HuH-7.5 (cell line): ENCODE measurements at places on chromosomes 11 and 22.
A peak's percentile ranks its signal among the peaks of the same experiment; 100 is the strongest.

DNA sequence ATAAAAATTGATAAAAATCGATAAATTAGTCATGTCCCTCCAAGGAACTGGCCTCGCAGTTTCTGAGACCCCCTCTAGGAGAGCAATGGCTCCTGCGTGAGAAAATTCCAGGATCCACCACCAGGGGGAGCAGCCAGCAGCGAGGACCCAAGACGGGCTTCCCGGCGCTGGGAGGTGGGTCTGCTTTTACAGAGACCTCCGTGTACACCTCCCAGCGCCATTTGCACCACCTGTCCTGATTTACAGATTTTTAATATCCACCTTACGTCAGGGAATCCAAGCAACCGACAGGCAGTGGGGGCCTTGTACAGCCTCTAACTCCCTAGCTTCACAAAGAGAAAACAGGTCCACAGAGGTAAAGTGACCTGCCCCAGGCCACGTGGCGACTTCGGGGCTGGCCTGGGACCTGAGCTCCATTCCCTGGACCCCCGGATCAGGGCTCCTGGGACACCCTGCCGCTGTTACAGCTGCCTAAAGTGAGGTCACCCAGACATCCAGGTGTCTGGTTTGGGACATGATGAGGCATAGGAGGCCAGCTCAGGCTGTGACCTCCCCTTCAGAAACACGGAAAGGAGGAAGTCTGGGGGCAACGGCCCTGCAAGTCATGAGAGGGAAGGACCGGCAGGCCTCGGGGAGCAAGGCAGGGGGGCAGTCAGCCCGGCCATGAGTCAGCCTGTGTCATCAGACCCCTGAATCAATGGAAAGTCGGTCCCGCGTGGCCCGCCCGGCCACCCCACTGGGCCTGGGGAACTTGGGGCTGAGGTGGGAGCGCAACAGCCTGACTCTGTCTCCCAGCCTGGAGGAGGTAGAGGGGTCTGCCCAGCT lies 3.5 kb downstream of the OSM start:
- DNase-seq, result peak; percentile 79

DNA sequence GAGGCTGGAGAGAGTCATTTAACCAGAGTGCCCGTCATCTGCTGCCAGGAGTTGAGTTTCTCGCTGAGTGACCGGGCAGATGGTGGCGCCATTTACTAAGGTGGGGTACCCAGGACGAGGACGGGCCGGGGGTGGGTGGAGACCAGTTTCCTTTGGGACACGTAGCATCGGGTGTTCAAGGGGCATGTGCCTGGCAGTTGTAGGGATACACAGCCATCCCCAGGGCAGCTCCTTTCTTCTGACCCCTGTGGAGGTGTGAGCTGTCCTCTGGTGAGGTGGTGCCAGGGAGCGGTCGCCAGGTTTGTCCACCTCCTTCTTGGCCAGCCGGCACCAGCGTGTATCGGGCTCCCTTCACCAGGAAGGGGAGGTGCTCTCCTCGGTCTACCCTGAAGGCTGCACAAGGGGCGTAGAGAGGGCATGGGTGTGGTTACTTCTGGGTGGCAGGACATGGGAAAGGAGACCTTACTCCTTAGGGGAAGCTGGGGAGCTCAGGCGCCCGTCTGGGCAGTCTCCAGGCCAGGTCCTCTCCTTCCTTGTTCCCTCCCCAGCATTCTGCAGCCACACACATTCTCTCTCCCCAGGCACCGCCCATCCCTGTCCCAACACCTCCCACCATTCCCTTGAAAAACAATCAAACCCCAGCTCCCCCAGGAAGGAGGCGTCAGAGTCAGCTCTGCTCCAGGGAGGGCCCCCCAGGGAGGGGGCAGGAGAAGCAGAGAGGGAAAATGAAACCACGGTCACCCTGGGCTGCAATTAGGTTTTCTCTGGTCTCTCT lies 10.3 kb upstream of the MB start:
- DNase-seq, result peak; percentile 72

DNA sequence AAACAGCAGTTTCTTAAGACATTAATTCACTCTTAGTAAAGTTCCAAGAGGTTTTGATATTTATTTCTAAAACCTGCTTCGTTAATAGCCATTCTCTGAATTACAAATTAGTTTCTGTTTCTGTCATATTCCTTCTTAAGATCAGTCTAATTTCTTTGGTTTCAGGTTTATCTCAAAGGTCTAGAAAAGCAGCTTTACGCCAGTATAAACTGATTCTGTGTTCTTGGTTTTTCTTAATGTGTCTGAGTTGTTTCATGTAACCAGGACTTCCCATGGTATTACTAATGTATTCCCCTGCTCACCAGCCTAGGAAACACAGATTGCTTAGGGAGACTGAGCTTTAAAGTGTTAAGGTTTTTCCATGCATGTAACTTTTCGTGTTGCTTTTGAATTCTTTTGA lies 6.8 kb upstream of the ACY3 start:
- DNase-seq, result no peak

GRCh38 chr22:44926124-44926475 lies 83.7 kb downstream of the PHF21B start:
- no peak for DNase-seq

DNA sequence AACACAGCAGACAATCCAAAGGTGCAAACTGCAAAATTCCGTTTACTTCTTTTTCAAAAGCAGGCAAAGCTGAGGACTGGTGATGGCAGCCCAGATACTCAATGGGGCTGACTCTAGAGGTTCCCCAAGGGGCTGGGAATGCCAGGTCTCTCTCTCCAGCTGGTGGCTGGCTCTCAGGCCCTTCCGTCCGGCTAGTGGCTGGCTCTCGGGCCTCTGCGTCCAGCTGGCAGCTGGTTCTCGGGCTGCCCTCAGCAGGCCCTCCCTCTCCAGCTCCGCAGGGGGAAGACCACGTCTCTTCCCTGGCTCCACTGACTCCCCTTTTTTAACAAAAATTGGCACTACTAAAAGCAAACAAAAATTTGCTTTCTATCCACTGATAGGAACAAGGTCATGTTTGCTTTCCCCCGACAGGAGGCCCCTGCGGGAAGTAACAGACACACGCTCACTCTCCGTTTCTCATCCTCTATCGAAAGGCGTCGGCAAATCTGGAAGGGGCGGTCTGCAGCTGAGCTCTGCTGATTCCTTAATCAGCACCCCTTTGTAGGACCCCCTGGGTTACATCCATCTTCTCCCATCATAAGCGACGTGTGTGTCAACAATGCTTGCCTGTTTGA lies 381.4 kb downstream of the BRD1 start:
- DNase-seq, result no peak

GRCh38 chr22:38923463-38924346 lies 33.7 kb upstream of the APOBEC3A start:
- peak; percentile 55 for DNase-seq

GRCh38 chr11:27938011-27938410 lies 169.9 kb downstream of the KIF18A start:
- DNase-seq, result no peak

GRCh38 chr11:113549611-113550578 lies 74.7 kb upstream of the DRD2 start:
- DNase-seq, result no peak

- DNase-seq, result no peak
Observed at GRCh38 chr22:37182101-37182948, 5.7 kb downstream of the C1QTNF6 start.

GRCh38 chr11:111785076-111785475 lies 18.9 kb upstream of the PPP2R1B start:
- no peak for DNase-seq

- no peak for DNase-seq
Observed at GRCh38 chr11:109984634-109985289, 108.4 kb upstream of the ZC3H12C start.

DNA sequence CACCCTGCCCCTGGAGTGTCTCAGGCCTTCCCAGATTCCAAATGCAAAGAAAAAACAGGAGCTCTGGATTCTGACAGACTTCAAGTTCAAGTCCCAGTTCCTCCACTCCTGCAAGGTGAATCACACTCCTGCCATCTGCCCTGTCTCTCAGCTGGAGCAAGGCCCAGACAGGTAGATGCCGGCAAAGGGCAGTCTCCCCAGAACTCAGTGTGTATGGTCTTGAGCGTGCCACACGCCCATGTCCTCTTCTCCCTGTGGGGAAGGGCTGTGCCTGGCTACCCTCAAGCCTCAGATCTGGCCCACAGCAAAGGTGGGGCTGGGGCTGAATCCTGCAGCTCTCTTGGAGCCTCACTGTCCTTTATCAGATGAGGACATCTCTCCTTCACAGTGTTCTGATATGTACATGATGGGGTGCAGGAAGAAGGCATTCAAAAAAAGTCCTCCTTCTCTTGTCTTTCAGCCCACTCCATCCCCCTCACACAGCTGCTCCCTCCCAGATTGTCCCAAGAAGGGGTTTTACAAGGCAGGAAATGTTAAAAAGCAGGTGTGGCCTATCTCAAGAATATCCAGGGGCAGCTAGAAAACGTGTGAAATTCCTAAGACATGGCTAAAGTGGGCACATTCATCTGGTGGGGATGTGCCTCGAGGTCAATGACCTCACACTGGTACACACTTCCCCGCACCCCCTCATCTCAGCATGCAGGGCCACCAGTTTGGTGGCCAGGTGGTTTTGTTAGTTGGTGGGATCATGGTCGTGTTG lies 27.7 kb upstream of the ARFGAP3 start:
- no peak for DNase-seq

DNA sequence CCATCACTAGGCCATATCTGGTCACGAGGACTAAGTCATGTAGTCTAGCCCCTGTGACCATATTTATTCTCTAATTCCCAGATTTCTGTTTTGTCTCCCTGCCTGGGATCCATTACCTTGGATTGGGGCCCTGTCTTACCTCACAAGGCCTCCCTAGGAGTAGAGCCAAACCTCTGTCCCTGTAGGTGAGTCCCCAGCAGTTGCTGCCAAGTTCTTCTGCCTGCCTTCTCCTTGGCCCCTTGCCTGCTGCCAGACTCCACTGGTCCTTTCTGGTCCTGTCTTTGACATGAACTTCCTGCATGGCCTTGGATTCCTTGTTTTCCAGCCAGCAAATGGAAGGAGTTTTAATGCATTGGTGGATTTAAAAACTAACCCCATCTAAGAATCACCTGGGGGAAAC lies 35.6 kb upstream of the CADM1 start:
- no peak for DNase-seq

GRCh38 chr22:25853501-25854284 lies 111.7 kb downstream of the MYO18B start:
- DNase-seq, result no peak

DNA sequence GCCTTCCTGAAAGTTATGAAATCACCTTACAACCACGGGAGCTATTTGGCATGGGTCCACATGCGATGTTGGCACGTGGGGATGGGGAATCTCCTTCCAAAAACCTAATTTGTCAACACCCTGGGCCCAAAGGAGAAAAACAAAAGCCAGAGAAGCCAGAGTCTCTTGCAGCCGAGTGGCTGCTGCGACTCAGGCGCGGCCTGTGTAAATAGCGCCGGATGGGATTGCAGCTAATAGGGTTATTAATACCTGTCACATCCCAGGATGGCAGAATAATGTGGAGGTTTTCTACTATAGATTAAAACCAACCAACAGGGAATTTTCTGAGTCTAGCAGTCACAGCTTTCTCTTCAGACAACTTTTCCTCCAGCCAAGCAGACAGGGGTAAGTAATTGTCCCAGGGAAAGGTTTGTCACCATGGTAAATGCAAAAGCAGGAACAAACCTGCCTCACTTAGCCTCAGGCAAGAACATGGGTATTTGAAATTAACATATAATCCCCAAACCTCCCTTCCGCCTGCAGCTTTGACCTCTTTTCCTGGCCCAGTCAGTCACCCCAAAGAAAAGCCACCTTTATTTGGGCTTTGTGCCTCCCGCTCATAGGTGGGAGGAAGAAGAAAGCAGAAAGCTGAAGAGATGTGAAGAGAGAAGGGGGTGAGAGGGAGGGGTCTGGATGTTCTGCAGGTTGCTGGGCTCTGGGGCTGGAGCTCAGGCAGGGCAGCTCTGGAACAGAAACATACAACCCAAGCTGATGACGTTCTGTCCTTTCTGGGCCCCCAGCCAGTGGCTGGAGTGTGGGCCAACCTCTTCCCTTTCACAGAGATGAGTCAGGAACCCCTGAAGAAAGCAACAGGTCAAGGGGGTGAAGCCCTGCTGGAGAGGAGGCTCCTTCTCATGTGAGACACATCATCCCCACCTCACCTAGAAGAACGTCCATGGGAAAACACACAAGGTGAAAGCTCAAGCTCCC lies 376.5 kb downstream of the NXPE2 start:
- no peak for DNase-seq

GRCh38 chr11:108635106-108635505 lies 29.8 kb upstream of the DDX10 start:
- no peak for DNase-seq

DNA sequence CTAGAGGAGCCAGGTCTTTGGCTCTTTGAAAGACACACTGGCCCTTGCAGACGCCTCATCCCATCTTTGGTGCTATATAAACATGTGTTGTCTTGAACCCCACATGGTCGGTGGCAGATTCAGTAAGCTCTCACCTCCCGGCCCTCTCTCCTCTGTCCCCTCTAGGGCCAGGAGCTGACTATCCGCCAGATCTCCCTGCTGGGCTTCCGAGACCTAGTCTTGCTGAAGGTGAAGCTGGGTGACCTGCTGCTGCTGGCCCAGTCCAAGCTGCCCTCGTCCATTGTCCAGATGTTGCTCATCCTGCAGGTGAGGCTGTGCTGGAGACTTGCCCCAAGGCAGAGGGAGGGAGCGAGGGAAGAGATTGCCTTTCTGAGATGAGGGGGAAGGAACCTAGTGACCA lies 63.9 kb downstream of the TRAF6 start:
- no peak for DNase-seq

- no peak for DNase-seq
Observed at GRCh38 chr11:119148720-119149017, 183 bp upstream of the ABCG4 start.

- no peak for DNase-seq
Observed at GRCh38 chr11:130601141-130601540, 152.7 kb downstream of the ADAMTS15 start.

GRCh38 chr11:70535191-70535971 lies 137.1 kb downstream of the CTTN start:
- DNase-seq, result no peak

GRCh38 chr11:95299078-95299679 lies 68.2 kb upstream of the SESN3 start:
- no peak for DNase-seq

- no peak for DNase-seq
Observed at GRCh38 chr11:129264114-129264513, 72.0 kb upstream of the ARHGAP32 start.

DNA sequence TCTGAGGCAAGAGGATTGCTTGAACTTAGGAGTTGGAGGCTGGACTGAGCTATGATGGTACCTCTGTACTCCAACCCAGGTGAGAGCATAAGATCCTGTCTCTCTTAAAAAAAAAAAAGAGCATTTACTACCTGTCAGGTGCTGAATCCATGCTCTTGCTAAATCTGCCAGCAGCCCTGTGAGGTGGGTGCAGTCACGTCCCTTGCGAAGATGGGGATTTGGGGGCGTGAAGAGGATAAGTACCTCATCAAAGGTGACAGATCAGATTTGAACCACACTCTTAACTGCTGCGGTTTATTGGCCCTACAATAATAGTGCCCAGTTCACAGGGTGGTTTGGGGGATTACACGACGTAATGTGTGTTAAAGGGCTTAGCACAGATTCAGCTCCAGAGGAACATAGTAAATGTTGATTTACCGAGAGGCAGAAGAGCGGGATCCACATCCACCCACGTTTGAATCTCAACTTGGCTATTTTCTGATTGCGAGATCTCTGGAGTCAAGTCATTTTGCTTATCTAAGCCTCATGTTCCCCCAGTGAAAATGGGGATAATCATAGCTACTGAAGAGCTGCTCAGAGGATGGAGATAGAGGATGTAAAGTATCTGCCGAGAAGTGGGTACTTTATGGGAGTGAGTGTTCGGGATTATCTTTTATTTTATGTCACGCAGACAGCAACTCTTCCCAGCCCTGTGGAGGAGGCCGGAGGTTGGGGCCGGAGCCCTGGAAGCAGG lies 28.1 kb upstream of the LRRC10B start:
- no peak for DNase-seq

GRCh38 chr11:129090056-129090455 lies 102.1 kb downstream of the ARHGAP32 start:
- DNase-seq, result no peak
